ENCODE measurements at places on chromosomes 3 and 15.

DNA sequence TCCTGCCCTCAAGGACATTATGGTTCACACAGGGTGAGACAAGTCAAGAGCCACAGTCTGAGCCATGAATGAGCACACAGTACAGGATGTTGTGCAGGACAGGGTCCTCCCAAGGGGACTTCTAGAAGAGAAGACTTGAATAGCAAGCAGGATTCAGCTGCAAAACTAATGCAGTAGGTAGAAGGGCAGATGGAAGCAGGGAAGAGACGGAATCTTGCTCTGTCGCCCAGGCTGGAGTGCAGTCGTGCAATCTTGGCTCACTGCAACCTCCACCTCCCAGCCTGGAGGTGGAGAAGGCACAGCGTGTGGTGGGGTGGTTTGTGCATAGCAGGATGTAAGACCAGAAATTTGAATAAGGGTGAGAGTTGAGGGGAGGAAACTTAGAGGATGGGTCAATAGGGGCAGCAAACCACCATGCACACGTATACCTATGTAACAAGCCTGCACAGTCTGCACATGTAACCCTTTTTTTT is 8.0 kb downstream of the BCL2L10 start:
- no peak for DNase-seq

DNA sequence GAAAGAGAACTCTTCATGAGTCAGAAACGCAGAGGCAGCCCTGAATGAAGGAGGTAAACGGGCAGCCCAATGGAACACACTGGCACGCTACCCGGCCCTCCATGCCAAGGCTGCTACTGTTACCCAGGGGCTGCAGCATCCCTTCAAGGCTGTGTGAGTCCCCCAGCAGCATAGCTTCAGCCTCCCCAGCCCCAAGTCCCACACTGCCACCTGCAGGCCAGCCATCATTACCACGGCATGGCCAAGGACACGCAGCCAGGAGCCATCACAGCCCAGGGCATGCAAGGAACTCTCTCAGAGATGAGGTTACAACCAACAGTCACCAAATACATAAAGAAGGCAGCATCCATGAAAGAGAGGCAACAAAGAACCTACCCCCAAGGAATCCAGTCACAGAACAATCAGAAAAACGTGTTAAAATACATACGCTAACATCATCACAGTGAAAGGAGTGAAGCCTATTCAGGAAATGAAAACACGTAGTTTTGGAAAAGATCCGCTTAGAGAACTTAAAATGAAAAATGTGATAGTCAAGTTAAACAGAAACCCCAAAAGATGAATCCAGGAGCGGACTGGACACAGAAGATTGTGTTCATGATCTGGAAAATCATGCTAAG is 22.4 kb downstream of the PLA2G4F start:
- DNase-seq, result no peak

DNA sequence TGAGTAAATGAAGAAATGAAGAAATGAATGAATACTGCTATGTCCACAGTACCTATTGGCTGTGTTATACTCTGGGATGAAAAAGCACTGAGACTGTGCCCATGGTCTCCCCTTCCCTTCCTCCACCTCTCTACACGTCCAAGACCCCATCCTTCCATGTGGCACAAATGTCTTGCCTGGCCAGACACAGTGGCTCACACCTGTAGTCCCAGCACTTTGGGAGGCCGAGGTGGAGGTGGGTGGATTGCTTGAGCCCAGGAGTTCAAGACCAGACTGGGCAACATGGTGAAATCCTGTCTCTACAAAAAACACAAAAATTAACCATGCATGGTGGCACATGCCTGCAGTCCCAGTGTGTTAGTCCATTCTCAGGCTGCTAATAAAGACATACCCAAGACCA is 200.1 kb downstream of the FAM43A start:
- no peak for DNase-seq

DNA sequence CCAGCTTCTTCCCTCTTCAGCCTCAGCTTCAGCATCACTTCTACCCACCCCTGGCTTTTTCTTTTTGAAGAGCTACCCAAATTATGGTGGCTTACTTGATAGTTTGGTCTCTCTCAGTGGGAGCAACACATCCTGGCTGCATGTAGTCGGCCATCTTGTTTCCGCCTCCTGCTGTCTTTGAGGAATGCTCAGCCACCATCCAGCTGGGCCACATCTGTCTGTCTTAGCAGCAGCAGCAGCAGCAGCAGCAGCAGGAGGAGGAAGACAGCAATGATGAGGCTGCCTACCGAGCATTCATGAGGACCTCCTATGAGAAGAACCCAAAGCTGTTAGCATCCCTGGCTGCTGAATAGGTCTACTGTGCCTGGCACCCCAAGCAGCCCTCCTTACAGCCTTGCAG is 19.7 kb downstream of the IL16 start:
- no peak for DNase-seq

GRCh38 chr3:13231781-13232666 is 158.8 kb upstream of the IQSEC1 start:
- DNase-seq, result no peak

GRCh38 chr3:155009217-155009616 is 70.9 kb upstream of the MME start:
- no peak for DNase-seq

DNA sequence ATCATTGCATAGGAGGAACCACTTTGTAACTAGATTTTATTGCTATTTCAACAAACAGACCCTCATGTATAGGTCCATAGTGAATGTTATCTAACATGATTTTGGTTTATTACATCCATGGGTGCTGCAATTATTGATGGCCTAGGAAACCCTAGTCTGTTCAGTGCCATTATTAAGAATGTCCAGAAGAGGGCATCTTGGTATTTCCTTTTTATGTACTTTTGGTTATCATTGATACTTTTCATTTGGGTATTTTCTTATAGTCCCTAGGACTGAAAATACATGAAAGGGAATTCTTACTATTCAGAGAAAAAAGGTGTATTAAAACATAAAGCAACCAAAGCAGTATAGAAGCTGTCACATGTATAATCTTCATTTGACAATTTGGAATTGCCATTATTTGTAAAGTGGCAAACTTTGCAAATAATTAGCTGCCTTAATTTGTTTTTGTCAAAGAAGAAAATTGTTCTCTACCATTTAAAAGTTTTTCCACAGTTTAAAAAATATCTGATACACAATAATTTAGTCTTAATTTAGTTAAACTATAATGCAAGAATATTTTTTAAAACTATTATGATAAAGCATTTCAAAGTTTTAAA is 48.7 kb downstream of the CNOT10 start:
- DNase-seq, result no peak

DNA sequence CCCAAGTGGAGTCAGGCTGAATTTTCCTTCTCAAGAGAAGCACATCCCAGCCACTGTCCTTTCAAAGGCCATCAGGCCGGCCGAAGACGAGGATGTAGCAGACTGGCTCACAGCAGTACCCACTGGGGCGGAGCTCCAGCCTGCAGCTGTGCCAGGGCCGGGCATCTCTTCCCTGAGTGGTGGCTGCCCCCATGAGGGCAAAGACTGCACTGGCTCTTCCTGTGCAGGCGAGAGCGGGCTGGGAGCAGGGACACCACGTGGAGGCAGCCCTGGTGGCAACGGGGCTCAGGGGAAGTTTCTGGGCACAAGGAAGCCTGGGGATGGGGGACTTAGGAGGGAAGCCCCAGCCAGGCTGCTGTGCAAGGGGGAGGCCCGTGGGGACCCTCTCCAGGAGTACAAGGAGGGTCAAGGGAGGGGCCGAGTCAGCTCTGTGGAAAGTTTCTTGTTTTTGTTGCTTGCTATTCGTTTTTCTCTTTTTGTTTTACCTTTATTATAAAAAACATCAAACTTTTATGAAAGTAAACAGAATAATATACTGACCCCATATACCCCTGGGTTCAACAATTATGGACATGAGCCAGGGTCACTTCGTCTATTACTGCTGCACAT is 66.1 kb downstream of the RPN1 start:
- peak; percentile 61 for DNase-seq

DNA sequence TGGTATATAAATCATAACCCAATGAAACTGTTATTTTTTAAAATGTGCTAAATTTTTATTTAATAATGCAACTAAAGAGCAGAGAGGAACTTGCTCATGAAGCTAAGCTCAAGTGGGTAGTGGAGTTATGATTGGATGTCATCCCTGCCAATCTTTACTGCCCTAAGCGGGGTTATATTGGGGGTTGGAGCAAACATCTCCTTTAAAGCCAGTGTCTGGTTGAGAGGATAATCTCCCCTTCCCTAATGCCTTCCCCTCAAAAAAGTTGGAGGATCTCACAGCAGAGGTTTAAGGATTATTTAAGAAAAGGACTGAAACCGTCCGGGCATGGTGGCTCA is 32.1 kb upstream of the CLASP2 start:
- DNase-seq, result no peak

DNA sequence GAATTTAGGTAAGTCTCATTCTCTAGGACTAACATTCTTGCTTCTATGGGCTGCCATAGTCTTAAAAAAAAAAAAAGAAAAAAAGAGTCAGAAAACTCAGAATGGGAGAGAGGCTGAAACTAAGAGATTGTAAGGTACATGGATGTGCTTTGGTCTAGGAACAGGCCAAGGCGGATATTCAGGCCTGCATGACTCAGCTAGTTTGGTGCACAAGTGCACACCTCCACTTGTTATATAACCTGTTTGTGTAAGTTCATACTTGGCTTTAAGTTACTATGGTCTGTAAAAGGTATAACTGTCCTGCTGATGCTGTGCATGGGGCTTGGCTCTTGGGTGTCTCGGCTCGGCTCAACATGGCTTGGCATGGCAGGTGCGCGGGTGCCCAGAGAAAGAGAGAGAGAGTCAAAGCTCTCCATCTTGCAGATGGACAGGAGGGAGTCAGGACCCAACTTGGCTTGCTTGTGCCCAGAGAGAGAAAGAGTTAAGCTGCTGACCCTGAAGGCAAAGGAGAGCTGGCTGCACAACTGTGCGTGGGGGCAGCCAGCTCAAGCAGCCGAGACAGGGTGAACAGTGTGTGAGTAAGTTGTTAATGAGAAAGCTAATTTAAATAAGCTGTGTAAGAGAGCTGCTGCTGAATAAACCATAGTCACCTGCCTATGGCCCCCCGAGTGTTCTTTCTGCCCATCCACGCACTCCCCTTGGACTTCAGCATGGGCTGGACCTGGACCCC is 31.4 kb upstream of the CHRNB4 start:
- no peak for DNase-seq

Measured in amygdala (tissue), 56 donors.